ENCODE measurements at places on chromosomes 3 and 15.

DNA sequence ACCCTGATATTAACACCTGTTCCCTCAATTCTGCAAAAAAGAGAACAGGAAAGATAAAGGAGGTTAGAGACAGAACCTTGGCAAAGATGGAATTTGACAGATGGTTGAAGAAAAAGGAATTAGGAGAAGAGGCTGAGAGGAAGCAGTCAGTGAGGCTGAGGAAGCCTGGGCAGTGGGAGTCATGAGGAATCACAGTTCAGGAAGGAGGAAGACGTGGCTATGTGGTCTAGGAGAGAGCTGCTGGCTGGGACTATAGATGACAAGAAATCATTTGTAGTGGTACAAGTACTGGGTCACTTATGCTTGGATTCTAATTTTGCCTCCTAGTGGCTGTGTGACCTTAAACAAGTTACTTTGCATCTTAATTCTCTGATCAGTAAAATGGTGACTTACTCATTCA, 49.0 kb downstream of the LARS2 start:
- DNase-seq: no peak

DNA sequence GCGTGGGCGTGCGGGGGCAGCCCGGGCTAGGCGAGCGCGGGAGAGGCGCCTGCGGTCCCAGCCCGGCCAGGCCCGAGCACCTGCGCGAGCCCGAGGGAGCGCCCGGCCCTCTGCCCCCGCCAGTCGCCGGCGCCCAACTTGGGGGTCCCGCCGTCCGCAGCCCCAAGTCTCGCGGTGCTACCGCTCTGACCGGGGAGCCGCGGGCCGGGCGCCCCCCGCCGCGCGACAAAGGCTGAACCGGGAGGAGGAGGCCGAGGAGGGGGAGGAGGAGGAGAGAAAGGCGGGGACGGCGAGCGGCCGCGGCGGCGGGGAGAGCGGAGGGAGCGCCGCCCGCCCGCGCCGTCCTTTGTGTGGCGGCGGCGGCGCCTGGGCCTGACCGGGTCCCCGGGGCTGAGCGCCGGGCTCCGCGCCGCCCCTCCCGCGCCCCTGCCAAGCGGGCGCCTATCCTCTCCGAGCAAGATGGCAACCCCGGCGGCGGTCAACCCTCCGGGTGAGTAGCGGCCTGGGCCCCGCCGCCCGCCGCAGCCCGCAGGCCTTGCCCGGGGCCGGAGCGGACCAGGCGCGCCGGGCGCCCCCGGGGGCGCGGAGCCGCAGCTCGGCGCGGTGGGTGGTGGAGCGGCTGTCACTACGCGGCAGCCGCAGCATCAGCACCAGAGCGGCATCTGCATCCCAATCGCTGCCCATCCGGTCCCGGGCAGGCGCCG, at the start of gene ARNT2:
Gene ARNT2 (plus strand): TSS at position 326 of the 704 bp plus-strand sequence. CDS start 134 bp downstream, at position 460.
- DNase-seq: no peak

- DNase-seq: no peak
Observed at GRCh38 chr3:16433701-16434151, 79.8 kb downstream of the RFTN1 start.

DNA sequence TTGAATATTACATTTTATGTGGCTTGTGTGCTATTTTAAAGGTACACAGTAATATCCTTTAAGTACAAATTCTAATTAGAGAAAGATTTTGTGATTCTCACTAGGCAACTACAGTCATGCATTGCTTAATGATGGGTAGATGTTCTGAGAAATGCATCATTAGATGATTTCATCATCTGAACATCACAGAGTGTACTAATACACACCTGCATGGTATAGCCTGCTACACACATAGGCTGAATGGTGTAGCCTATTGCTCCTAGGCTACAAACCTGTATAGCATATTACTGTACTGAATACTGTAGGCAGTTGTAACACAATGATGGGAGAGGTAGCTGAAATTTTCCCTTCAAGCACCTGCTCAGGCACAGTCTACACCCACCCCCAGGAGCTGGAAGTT, 217.4 kb upstream of the EOMES start:
- DNase-seq: no peak

- DNase-seq: no peak
Observed at GRCh38 chr3:123377243-123377740, 71.6 kb downstream of the ADCY5 start.

GRCh38 chr3:65665915-65666314, 372.8 kb downstream of the MAGI1 start:
- DNase-seq: no peak

- DNase-seq: no peak
Observed at GRCh38 chr3:8204853-8205650, 296.6 kb upstream of the LMCD1 start.

- no peak for DNase-seq
Observed at GRCh38 chr3:166071-166470, 30.5 kb upstream of the CHL1 start.

GRCh38 chr3:7489417-7489816, 628.5 kb downstream of the GRM7 start:
- DNase-seq: no peak

- no peak for DNase-seq
Observed at GRCh38 chr15:95350908-95351307, 979.6 kb upstream of the NR2F2 start.

GRCh38 chr15:61621146-61621545, 392.0 kb upstream of the RORA start:
- DNase-seq: no peak
